WERI-Rb-1 (cell line): ENCODE measurements at places on chromosomes 2 and 18.

DNA sequence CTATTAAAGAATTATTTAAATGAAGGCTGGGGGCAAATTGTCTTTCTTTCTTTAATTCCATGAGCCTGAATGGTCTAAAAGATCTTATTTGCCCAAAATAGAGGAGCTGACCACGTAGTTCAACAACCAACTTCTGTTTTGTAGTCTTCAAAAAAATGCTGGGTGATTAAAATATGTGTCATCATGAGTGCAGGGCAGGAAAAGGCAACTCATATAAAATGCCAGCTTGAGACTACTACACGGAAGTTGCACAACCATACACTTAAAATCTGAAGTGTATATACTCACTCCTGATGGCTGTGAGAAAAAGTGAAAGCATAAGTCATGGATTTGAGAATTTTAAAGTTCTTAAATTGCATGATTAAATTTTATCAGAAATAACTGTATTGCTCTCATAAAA lies 210.9 kb downstream of the DYM start:
- DNase-seq = no peak

GRCh38 chr18:55186588-55186987 lies 227.3 kb upstream of the CCDC68 start:
- no peak for DNase-seq

GRCh38 chr2:16461672-16462071 lies 204.0 kb downstream of the CYRIA start:
- DNase-seq = peak; percentile 53

DNA sequence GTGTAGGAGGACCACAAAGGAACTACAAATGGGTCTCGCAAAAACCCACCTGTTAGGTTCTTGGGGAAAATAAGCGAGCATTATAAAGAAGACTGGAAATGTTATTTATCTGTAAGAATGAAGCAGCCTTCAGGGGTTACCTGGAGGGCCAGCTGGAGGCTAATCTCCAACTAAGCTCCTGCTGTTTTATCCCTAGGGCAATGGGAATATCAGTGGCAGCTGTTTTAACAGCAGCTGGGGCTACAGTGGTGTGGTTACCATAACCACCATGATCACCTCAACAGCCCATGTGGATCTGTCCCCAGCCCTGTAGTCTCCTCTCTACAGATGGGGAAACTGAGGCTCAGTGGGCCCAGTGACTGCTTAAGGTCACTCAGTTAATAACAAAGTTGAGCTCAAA lies 108.1 kb downstream of the FTCDNL1 start:
- peak; percentile 30 for DNase-seq

GRCh38 chr2:239752951-239753350 lies 272.2 kb downstream of the NDUFA10 start:
- no peak for DNase-seq

DNA sequence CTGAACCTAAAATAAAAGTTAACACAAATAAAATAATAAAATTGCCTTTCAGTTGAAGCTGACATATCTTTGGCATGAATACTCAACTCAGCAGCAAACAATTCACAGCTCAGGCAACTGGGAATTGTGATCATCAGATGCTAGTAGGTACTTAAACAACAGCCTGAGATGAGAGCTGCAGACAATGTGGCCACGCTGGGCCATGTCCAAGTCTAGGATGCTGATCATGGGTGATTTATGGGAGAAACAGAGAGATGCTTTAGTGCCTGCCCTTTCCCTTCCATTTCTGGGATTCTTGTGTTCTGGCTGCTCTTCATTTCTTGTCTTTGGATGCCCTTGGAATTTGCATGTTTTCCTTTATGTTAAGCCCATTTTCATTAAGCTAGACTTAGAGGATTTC lies 212.4 kb upstream of the CWC22 start:
- no peak for DNase-seq

DNA sequence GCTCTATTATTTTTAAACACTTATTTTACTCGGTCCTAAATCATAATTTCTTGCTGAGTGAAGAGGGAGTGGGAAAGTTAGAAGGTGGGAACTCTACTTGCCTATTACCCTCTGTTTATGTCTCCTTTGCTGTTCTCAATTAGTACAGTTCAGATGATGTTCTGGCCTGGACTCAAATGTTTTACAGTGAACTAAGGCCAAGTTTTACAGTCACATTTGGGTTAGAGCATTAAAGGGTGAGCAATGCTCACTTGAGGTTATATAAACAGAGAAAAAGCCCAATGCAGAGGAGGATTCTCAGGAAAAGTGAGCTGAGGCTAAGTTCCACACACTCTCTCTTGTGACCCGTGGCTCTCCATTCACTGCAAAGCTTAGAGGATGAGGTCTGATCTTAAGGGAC lies 52.4 kb downstream of the ITSN2 start:
- DNase-seq = no peak

DNA sequence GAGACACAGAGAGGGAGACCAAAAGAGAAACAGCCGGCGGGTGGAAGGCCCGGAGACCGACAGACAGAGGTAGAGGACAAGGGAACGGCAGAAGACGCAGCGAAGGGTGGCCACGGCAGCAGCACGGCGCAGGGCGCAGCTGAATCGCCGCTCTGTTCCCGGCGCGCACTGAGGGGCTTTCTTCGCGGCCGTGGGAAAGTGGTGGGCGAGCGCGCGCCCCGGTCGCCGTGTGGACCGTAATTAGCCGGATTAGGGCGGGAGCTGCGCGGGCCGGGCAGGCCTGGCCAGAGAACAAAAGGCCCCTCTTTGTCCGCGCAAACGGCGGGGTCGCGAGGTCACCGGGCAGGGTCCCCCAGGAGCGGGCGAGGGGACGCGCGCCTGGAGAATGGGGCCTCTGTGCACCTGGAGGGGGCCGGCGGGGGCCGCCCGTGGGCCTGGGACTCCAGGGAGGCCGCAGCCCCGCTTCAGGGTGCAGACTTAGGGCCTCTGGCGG lies 158.3 kb downstream of the ZFP36L2 start:
- no peak for DNase-seq

- no peak for DNase-seq
Measured at GRCh38 chr2:240453461-240454105, 18.1 kb downstream of the GPC1 start.

DNA sequence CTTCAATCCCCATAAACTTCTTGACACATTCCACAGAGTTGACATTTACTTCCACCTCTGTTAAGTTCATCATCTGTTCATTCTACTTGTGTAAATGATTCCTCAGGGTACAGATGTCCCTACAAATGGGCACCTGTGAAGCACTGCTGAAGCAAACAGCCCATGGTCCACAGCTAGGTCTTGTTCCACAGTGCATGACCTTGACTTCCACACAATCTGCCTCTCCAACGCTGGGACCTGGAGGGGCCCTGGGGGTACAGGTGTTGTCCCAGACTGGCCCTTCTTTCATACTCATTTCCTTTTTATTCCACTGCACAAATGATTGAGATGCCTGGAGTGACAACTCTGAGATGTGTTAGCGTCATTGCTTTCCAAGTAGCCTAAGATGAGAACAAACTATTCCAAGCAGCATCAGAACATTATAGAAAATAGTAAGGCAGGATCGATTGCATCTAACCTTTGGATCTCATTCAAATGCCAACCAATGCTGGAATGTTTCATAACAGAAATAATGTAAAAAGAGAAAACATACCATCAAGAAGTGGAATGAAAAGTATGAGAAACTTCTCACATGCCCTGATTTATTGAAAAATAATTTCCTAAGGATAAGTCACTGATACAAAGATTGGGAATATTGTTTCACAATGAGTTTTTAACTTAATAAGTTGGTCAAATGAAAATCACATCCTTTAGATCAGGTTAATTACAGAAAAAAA lies 31.2 kb downstream of the PIEZO2 start:
- no peak for DNase-seq

DNA sequence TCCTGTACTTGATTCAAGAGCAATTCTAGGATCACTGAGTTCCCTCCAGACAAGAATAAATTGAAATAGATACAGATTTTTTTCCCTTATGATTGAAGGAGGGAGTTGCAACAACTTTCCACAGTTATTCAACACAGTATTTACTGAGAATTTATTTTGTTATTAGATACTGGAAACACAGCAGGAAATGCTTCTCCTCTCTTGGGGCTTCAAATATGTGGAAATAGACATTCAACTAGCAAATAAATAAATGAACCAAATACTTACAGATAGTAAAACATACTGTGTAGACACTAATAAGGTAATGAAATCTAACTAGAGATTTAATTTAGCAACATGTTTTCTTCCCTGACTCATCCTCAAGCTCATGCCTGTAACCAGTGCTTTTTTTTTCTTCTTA lies 169.2 kb downstream of the LNPK start:
- DNase-seq = no peak

GRCh38 chr2:67416136-67416535 lies 19.0 kb downstream of the ETAA1 start:
- no peak for DNase-seq

DNA sequence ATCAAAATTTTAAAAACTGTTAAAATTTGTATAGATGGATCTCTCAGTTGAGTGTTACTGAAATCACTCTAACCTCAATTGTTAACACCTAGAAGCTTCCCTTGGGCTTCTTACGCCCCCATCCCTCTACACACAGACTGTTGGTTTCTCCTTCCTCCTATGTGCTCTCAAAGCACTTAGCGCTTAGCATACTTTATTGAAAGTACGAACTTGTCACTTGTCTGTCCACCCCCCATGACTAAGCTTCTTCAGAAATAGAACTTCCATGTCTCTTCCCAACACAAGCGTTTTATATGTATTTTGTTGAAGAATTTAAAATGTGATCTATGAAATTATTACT lies 441 bp downstream of the MPHOSPH10 start:
- DNase-seq = no peak

DNA sequence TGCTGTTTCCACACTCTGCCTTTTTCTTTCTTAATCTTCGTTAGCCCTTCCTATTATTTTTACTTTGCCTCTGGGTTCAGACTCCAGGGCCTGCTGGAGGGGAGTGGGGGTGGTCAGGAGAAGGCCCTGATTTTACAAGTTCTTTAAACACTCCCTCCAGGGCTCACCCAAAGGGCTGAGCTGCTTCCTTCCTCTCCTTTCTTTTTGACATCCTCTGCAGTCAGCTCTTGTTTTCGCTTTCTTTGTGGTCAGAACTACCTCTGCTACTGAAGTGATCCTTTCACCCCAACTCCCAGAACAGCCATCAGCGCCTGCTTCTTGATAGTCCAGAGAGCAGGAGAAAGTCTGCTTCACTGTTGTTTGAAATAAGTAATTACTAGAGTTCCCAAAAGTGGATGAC lies 925.7 kb downstream of the EPHA4 start:
- DNase-seq = no peak

DNA sequence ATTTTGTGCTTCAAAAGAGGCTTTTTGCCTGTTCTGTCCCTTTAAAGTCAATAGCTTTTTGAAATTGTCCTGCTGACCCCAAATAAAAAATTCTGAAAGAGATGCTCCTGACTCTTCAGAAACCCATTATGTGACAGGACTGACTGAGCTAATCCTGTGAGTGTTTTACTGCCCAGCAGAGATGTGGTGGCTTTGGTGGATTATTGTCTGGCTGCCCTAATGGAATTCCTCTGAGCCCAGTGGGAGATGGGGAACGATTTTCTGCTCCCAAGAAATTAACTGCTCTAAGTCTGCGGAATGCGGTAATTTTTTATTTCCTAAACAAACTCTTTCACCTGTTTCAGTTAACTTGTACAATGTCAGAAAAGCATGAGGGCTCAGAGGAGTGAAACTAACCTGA lies 258.2 kb downstream of the IKZF2 start:
- DNase-seq = peak; percentile 32

DNA sequence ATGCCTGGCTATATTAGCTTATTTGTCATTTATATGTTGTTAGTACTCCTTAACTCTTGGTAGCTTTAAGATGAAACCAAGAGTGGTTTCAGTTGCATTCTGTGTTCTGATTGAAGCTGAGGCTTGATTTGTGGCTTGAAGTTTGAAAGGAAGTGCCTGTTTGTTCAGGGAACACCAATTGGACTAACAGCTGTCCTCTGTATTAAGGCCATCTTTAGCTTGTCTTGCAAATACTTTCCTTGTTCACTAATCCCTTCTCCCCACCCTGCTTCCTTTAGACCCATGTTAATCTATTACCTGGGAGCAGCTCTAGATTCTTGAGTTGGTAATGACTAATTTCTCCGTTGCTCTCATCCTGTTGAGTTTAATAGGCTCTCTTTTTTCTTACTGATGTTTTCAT lies 13.4 kb downstream of the ITGA6 start:
- no peak for DNase-seq

DNA sequence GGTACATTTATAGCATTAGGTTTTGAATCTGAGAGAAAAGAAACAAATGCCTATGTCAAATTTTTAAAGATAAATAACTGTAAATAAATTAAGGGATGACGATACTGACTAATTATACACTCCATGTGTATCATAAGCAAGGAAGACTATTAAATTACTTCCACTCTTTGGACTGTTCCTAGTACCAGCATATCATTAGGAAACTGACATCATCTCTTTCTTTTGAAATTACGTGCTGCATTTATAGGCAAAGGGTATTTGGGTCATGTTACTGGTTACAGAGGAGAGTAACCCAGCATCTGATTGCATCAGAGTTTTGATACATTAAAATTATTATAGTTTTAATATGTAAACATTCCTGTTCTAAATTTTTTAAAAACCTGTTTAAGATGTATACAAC lies 309.7 kb downstream of the XIRP2 start:
- DNase-seq = no peak

DNA sequence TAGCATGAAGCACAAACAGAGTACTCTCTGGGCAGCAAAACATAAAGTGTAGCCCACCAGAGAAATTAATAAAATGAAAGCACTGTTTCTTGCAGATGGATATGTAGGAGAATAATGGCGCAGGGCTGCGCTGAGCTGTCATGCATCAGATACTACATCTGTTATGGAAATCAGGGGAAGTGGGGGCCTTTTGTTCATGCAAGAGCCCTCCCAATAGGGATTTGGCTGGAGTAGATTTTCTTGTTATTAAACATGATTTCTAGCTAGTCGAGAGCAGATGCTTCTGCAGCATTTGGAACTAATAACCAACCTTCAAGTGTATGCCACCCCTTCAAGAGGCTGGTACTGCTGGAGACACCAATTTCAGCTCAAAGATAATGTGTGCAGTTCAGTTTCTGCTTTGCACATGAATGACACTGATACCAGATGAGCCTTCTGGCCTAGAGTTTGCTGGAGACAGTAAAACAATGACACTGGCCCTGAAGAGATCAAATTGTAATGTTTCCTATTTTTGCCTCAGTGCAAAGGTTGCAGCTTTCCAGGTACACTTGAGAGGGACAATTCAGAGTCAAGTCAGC lies 58.0 kb downstream of the RND3 start:
- no peak for DNase-seq

GRCh38 chr2:215517391-215517790 lies 81.5 kb upstream of the FN1 start:
- no peak for DNase-seq

- DNase-seq = no peak
Measured at GRCh38 chr18:32445846-32446245, 24.8 kb downstream of the GAREM1 start.

GRCh38 chr2:107036293-107036692 lies 150.3 kb upstream of the ST6GAL2 start:
- no peak for DNase-seq

- DNase-seq = no peak
Measured at GRCh38 chr2:181674461-181674860, 5.9 kb downstream of the NEUROD1 start.

DNA sequence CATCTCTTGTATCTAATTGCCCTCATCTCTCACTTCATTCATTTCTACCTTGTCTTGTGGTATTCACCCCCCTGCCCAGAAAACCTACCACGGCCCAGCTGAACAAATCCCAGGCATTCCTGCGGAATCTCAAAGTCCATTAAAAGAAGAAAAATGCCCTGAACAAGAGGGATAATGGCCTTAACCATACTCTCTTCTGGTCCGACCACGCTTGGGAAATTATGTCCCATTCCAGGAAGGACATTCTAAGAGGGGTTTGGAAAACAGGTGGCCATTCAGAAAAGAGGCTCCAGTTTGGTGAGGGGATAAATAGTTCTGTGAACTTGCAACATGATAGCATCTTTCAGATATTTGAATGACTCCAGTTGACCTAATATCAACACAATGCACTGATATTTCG lies 349.9 kb upstream of the ZNF521 start:
- no peak for DNase-seq
